Uterus (tissue), 4 donors: ENCODE measurements at places on chromosomes 7 and 10. TPM values are rescaled to one million over a fixed set of nuclear protein-coding genes. Genes with fewer than 3 reads are reported as not detected.

The FKBP9 gene
- total RNA-seq, result 129 TPM

The NPC1L1 gene
- total RNA-seq, result not detected

The CDNF gene
- 3.8 TPM for total RNA-seq

The SPDYE8 gene
- not detected for total RNA-seq

The AGR3 gene
- 9.1 TPM for total RNA-seq

The FXYD4 gene
- total RNA-seq, result not detected

The DGKI gene
- 1.0 TPM for total RNA-seq

GRCh38 chr10:48251152-48251524, 23.4 kb downstream of the FRMPD2 start:
- DNase-seq, result no peak

- DNase-seq, result no peak
These were observed 13.2 kb downstream of the PWWP2B start for GRCh38 chr10:132410056-132410778.

- DNase-seq, result no peak
These were observed 61.1 kb upstream of the C10orf90 start for GRCh38 chr10:126731610-126731990.

DNA sequence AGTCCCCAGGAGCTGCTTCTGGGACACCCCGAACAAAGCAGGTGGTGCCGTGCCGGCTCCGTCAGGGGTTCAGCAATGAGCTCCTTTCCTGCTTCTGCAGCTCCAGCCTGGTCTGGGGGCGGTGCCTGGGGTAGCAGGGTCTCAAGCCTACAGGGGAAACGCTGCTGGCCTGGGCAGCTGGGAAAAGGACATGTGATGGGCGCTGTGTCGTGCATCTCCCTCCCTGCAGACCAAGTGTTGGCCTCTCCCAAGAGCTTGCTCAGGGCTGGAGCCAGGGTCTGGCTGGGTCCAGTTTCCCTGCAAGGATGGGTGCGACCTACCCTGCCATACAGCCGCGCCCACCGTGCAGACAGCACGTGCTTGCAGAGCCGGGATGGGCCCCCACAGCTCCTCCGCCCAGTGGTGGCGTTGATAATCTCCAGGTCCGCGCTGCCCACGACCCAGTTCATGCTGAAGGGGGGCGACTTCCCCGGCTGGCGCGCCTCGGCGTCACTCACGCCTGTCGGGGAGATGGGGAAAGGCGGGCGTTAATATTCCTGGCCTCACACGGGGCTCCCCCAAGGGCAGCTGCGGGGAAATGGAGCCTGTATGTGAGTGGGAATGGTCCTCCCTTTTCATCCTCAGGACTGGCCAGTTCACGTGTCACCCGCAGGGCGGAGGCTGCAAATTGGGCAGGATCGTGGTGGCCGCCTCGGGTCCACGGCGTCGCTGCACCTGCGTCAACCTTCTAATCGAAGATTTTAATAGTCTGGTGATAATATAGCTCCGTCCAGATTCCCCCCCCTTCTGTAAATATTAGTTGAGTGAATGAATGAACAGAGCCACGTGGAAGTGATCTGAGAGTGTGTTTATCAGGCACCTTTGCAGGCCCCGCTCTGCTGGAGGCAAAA, 128.6 kb downstream of the WDR37 start:
- no peak for DNase-seq

DNA sequence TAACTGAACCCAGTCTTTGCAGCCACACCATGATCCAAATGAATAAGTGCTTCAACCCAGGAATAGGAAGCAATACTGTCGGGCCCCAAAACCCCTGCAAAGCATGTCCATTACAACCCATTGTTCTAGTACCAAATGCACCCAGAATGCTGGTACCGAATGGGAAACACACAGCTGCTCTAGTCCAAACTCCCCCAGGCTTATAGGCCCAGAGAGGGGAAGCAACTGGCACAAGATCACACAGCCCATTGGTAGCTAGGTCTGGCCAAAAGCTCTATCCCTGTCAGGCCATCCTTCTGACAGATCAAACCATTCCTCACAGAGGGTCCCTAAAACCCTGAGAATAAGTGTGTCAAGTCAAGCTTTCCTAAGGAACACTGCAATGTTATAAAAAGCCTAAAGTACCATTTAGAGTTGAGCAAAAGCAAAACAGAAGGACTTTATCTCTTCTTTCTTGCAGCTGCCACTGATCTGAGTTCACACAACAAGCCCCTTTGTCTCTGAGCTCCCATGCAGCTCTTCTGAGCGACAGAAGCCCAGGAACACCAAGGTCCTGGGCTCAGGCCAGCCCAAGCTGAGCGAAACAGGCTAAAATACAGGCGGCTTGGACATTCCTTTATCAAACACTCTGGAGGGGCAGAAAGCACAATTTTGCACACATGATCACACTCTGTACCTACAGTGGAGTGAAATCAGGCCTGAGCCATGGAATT, 116.7 kb downstream of the SGMS1 start:
- no peak for DNase-seq

DNA sequence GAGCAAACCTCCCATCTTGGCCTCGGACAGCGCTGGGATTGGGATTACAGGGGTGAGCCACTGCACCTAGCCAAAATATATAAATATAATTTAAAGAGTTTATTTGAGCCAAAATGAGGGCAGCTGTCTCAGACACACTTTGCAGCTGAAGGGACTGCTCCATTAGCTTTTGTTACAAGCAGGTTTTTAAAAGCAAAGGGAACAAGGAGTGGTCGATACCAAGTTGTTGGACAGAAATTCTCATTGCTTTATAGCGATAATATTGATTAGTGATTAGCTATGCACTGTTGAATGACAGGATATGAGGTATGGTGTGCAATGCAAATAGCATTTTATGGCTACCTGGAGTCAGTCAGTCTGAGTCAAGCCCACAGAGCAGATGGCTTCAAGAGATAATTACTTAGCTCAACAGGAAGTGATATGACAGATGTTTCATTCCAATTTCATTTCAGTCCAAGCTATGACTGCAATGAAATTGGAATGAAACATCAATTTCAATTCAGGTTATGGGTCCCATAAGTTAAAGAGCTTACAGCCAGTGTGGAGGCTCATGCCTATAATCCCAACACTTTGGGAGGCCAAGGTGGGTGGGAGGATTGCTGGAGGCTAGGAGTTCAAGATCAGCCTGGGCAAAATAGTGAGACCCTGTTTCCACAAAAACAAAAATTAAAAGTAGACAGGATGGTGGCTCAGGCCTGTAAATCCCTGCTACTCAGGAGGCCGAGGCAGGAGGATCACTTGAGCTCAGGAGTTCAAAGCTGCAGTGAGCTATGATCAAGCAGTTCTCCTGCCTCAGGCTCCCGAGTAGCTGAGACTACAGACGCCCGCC, 23.1 kb downstream of the TYW1 start:
- no peak for DNase-seq

DNA sequence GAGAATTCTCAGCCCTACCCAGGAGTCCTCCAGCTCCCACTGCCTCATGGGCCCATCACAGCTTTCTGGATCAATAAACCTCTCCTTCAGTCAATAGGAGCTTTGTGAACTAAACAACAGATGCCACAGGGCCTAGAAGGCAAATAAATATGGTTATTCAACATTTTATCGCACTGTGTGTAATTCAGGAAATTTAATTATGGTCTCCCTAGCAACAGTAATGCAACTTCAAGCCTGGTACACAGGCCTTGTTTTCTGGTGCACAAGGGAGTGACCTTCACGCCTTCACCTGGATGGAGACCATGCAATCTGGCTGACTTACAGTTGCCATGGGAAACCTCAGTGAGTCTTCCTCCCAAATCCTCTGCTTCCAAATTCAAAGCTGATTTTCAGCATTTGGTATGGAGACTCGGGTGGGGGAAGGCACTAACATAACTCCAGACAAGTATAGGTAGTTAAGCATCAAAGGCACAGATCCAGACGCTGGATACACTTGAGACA, 441.0 kb upstream of the NPVF start:
- DNase-seq, result no peak

- DNase-seq, result no peak
These were observed 427.4 kb downstream of the PTPRN2 start for GRCh38 chr7:158160199-158160598.
